Common myeloid progenitor, CD34-positive (primary cell): ENCODE measurements at places on chromosomes 4 and X.
A peak's percentile ranks its signal among the peaks of the same experiment; 100 is the strongest.

- peak; percentile 67 for DNase-seq
Measured at GRCh38 chr4:16443504-16444088, 217.3 kb upstream of the TAPT1 start.

GRCh38 chrX:131895807-131896206, 127.3 kb upstream of the STK26 start:
- no peak for DNase-seq

GRCh38 chr4:187714957-187715356, 280.6 kb upstream of the ZFP42 start:
- DNase-seq, result no peak

DNA sequence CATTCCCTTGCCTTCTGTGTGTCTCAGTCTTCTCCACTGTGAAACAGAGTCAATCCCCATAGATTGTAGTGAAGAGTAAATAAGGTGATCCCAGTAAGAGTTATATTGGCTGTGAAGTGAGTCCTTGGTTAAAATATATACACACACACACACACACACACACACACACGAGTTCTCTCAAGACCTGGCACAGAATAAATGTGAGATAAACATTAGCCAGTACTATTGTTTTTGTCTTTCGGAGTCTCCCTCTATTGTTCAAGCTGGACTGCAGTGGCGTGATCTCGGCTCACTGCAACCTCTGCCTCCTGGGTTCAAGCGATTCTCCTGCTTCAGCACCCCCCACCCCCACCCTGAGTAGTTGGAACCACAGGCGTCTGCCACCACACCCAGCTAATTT, 44.8 kb upstream of the FAM156A start:
- no peak for DNase-seq

- DNase-seq, result no peak
Measured at GRCh38 chr4:30350288-30350687, 369.9 kb upstream of the PCDH7 start.
